ENCODE measurements at places on chromosomes 11 and 22.

DNA sequence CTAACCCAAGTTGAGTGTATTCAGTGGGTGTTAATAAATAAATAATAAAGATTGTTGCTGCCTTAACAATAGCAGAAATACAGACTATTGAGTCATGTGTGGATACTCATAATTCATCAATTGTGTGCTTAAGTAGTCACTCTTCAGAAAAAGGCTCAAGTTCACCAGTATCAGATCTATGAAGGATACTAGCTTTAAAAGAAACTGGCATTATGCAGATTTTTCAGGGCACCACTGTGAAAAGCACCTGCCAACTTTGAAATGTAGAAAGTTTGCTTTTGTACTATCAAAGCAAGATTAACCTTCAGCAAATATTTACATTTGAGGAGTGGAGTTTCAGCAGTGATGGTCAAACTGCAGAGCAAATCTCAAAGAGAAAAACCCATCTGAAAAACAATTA is 20.1 kb upstream of the SYTL2 start:
- DNase-seq: no peak

GRCh38 chr11:14687456-14687855 is 43.9 kb downstream of the PDE3B start:
- no peak for DNase-seq

- no peak for DNase-seq
Measured at GRCh38 chr22:33715237-33715985, 204.9 kb downstream of the LARGE1 start.

DNA sequence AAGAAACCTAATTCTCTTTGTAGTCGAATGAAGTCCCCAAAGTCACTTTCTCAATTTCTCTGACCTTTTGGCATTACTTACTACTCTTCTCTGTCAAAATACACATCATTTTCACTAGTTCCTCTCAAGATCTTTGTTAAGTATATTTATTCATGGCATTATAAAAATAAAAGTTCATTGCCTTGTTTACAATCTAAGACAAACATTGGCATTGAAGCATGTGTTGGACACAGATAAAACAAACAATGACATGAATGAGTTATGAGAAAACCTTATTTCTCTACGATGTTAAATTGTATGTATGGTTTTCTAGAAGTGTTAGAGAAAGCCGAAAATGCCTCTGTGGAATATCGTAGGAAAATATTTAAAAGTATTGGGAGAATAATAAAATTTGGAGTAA is 8.6 kb upstream of the OR51G1 start:
- no peak for DNase-seq

DNA sequence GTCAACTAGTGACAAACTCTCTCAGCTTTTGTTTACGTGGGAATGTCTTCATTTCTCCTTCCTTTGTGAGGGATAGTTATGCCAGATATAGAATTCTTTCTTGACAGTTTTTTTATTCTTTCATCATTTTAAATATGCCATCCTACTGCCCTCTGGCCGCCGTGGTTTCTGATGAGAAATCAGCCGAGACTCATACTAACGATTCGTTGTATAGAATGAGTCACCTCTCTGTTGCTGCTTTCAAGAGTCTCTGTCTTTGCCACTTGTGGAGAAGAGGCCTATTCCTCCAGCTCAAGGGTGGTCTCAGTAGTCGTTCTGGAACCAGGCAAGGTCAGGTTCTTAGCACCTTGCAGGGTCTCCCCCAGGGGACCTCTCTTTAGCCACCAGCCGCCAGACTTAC is 8.0 kb downstream of the MYO7A start:
- no peak for DNase-seq
